ACHN (cell line): ENCODE measurements at places on chromosomes 1 and 21.

GRCh38 chr1:234866007-234866866 lies 256.3 kb upstream of the IRF2BP2 start:
- DNase-seq: peak; percentile 19

DNA sequence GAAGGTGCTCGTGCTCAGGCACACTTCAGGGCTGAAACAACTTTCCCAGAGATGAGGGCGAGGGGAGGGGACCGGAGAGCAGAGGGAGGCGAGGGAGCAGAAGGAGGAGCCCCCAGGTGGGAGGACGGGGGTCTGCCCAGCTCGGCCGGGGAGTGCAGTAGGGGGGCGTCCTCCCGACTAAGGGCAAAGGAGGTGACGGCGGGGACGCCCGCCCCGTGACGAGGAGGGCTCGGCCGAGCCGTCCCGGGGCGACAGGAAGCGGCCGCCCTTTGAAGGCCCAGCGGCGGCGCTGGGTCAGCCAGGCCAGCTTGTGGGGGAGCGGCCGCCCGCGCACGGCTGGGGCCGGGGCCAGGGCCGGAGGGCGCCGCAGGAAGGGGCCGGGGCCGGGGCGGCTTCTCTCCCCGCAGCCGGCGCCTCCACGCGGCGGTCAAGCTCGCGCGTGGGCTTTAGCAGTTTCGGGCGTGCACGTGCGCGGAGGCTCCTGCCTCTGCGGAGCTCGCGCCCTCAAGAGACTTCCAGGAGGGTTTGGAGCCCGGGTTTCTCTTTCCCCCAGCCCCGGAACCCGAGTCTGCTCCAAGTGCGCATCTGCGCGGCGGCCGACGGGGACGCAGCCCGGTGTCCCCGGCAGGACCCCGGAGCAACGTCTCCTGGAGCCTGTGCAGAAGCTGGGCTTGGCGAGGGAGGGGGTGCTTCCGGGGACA lies 100.8 kb upstream of the SLC45A1 start:
- DNase-seq: no peak

- no peak for DNase-seq
These were observed 7.7 kb upstream of the ATP1A4 start for GRCh38 chr1:160143695-160144094.

- DNase-seq: no peak
These were observed 122.9 kb upstream of the DAB1 start for GRCh38 chr1:57546549-57547330.

DNA sequence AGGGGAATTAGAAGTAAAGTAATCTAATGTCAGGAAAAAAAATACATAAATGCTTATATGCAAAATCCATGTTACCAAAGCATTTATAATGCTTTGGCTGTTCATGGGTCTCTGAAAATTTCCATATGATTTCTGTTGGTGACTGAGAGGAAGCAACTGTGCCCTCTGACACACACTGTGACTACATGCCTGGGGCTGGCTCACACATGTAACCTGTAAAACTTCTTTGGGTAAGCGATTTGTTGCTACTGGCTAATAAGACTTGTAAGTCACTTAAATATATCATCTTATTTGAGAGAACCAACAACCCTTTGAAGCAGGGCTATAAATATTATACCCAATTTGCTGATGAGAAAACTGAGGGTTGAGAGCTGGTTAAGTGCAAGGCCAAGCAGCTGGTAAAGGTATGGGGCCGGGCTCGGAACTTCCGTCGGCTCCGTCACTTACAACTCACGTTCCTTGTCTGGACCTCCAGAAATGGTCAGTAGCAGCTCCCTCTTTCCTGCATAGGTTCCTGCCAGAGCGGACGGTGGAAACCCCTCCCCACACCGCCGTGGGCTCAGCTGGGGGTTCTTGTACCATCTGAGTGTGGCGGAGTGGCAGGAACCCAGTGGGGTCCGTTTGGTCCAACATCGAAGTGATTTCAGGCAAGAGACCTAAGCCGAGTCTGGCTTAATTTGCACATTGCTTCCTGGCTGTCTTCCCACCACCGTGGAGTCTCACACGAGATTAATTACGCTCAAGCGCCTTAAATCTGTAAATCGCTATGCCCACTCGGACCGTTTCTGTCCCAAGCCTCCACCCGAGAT lies 714 bp downstream of the DFFA start:
- peak; percentile 31 for DNase-seq

GRCh38 chr1:217919683-217920388 lies 288.7 kb downstream of the SPATA17 start:
- DNase-seq: no peak

DNA sequence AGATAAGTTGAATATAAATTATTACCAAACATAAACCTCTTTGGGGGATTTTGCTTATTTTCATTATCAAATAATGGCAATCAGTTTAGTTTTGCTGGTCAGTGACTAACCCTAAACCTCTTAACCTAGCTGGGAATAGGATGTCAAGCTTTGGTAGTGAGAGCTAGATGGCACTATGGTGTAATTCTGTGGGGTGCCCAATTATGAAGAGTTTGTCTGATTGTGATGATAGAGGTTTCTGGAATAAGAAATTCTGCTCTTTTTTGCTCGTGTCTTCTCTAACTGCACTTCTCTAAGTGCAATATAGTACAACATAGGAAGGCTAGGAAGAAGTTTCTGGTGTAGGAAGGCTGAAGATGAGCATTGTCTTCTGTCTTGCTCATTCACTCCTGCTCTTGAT lies 59.8 kb downstream of the XCL1 start:
- peak; percentile 6 for DNase-seq

DNA sequence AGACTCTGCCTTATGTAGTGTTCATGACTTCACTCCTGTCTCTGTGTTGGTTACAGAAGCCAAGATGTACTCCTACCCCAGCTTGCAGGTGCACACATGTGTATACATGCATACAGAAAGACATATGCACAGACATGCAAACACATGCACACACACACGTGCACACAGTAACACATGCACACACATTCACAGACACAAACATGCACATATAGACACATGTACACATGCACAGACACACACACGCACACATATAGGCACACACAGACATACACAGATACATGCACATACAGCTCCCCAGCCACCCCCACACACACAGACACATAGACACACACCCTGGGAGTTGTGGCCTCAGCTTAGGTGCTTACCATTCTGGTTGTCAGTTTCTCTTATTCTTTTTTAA lies 362.6 kb upstream of the C1orf174 start:
- no peak for DNase-seq

DNA sequence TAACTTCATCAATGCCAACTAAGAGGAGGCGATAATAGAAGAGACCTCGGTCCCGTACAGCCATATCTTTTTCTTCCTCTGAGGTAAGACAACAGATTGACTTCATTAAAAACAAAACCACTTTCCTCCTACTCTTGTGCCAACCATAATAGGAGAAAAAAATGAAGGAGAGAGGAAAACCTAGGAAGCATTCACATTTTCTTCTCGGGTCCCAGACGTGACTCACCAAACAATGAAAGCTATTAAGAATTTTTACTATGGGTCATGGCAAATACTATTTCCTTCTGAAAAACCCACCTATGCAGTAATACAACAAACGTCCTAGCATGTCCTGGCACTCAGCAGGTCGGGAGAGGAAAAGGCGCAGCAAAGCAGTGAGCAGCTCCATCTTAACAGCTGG lies 8.6 kb upstream of the BCL2L15 start:
- no peak for DNase-seq

GRCh38 chr1:201505503-201505890 lies 1.4 kb downstream of the CSRP1 start:
- no peak for DNase-seq

DNA sequence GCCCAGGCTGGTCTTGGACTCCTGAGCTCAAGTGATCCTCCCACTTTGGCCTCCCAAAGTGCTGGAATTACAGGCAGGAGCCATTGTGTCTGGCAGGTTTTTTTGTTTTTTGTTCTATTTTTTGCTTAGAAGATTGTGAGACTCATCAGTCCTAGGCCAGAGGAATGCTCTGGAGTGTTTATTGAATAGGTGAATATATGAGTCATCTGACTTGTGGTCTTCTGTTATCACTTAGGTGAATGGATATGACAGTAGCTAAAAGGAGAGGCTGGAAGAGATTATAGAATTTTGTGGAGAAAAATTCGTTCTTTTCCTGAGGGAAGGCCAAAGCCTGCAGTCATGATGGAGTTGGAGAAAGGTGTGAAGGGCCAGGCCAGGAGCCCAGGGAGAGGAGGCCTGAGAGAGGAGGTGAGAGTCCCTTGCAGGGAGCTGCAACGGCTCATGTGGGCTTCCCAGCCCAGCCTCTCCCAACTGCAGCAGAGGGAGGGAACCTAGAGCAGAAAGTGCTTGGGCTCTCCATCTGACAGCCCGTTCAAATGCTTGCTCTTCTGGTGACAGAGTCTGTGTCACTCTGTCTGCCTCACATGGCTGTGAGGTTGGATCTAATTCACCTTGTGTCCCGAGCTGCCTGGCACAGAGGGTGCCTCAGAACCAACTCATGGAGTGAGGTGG lies 31.6 kb upstream of the ACOT11 start:
- DNase-seq: no peak

- DNase-seq: no peak
These were observed 655.0 kb downstream of the RWDD3 start for GRCh38 chr1:95888941-95889390.

GRCh38 chr1:106768077-106768476 lies 288.4 kb upstream of the PRMT6 start:
- no peak for DNase-seq

GRCh38 chr1:216168546-216168945 lies 254.7 kb downstream of the USH2A start:
- no peak for DNase-seq

GRCh38 chr1:92404661-92405060 lies 82.1 kb downstream of the GFI1 start:
- DNase-seq: peak; percentile 0

DNA sequence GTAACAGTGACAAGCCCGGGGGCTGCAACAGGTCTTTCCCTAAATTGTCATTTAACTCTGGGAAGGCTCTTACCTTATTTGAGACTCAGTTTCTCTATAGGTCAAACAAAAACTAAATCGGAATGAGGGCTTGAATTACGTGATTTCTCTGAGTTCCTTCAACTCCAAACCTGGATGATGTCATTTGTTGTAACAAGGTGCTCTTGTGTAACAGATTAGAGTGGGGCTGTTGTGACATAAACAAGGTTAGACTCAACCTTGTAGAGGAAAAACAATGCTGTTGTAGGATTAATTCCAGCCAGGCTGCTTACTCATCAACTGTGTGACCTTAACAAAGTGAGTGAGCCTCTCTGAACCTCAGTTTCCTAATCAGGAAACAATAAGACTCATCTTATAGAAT lies 74.4 kb downstream of the SUSD4 start:
- DNase-seq: no peak

DNA sequence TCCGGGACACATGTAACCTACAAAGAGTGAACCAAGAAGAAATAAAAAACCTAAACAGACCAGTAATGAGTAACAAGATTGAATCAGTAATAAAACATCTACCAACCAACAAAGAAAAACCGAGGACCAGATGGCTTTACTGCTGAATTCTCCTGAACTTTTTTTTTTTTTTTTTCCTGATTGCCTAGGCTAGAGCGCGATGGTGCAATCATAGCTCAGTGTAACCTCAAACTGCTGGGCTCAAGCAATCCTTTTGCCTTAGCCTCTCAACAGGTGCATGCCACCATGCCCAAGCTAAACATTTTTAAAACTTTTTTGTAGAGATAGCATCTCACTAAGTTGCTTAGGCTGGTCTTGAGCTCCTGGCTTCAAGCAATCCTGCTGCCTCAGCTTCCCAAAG lies 11.2 kb upstream of the FGGY start:
- peak; percentile 15 for DNase-seq

DNA sequence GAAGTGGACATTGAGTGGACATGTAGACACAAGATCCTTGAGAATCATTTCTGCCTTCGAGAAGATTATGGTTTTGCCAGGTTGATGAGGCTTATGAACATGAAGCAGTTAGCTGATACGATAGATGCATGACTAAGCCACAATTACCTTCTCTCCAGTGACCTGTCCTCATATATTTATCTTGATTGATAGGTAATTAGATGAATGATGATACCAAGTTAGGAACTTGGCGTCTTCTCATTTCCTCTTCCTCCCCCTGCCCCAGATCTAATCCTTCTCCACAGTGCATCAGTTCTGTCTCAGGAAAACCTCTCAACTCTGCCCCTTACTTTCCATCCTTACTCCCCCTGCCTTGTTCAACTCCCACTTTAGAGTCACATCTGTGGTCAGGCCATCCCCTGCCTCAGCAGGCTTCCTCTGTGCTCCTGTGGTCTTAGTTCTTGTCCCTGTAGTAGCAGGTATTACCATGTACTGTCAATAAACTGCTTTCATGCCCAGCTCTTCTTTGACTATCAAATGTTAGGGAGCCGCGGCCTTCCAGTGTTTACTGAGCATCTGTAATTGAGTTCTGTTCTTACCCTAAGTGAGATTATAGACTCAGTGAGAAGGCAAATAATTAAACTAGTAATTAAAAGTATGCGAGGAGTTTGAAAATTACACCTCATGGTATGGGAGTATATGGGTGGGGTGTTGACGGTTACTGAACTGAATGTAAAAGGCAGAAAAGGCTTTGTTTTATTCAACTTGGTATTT lies 5.1 kb downstream of the ST6GALNAC3 start:
- DNase-seq: no peak

GRCh38 chr1:205502992-205503391 lies 1.5 kb upstream of the CDK18 start:
- DNase-seq: no peak

DNA sequence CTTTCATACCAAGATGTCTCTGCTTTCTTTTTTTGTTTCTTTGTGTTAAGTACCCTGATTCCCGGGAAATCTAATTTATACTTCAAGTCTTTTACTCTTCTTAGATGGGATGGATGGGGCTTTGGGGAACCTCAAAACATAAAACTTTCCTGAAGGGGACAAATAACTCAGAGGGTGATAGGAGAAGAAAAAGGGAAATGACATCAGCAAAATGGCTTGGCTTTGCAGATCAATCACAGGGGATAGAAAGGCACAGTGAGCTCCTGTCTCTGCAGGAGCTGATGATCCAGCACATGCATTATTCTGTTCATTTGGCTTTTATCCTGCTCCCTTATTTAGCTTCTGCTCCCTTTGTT lies 1.4 kb upstream of the CA14 start:
- DNase-seq: no peak

GRCh38 chr1:29094954-29095353 lies 28.7 kb downstream of the TMEM200B start:
- DNase-seq: no peak

DNA sequence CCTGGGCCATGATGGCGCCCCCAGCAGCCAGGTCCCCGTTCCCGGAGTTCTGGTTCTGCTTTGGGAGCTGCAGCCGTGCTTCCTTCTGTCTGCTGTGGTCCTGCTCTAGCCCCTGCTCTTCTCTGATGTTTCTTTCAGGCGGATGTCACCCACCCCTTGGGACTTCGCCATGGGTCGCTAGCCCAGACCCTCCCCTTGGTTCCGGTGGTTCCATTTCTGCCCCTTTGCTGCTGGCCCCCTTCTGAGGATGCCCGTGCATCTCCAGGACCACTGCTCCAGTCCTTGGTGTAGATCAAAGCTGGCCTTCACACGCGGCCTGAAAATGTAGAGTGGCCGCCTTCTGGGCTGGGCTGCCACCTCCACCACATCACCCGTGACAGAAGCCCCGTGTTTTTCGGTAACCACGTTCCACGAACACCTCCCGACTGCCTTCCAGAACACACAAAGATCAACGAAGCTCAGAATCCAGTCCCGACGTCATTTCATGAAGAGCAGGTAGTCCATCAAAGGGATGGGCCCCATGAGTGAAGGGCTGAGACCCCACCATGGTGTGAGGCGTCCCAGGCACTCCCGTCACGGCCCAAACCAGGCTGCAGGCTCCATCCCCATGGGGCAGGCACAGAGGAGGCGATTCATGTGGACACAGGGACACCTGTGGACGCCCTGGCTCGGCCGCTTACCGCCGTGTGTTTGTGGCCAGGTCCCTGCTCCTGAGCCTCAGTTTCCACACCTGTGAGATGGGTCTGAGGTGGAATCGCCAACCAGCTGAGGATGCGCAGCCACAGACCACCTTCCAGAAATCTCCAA lies 24.4 kb downstream of the KRTAP10-1 start:
- DNase-seq: no peak

- DNase-seq: no peak
These were observed 2.4 kb upstream of the POGZ start for GRCh38 chr1:151461694-151462093.
